ENCODE measurements at places on chromosomes 2 and 18. TPM values are rescaled to one million over a fixed set of nuclear protein-coding genes. Genes with fewer than 3 reads are reported as not detected.

The CETN1 gene
- not detected for total RNA-seq

The BOK gene
- total RNA-seq: not detected

- DNase-seq: no peak
- H3K36me3 ChIP-seq: no peaks in the 10 kb centered on the region
These were observed 901.9 kb upstream of the ZEB2 start for GRCh38 chr2:145421841-145422240.

DNA sequence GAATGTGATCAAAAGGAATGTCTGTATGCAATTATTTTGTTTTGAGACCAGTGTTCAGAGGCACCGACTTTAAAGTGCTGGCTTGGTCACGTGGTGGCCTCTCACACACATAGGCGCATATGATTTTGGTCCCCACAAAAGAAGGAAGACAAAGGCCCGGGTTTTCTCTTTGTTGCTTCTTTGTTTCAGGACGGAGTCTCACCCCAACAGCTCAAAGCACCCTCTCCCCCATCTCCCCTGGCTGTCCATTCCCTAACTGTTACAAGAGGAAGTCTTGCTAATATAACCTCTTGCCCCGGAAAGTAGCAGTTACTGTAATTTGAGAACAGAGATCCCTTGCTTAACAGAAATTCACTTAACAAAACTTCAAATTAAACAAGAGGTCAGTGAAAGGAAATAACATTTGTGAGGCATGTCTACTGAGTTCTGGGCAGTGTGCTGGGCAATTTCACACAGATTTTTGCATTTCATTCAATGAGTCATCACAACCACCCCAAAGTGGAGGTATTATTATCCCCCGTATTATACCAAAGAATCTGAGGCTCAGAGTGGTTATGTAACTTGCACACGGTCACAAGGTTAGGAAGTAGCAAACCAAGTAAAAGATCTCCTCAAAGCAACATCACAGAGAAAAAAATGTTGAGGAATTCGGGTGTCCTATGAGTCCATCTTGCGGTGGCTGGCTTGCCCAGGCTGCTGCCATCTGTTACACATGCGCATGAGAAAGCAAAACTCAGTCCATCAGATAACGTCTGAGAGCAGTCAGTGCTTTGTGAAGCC is 75.8 kb downstream of the SDC1 start:
- no peak for DNase-seq
- no peak overlapping the region for H3K4me3 ChIP-seq
- H3K27ac ChIP-seq: no peak overlapping the region

GRCh38 chr2:155633887-155634570 is 698.5 kb downstream of the NR4A2 start:
- DNase-seq: no peak
- no peaks in the 10 kb centered on the region for H3K36me3 ChIP-seq
- no peaks in the 10 kb centered on the region for H3K4me1 ChIP-seq
- H3K27ac ChIP-seq: no peak overlapping the region

DNA sequence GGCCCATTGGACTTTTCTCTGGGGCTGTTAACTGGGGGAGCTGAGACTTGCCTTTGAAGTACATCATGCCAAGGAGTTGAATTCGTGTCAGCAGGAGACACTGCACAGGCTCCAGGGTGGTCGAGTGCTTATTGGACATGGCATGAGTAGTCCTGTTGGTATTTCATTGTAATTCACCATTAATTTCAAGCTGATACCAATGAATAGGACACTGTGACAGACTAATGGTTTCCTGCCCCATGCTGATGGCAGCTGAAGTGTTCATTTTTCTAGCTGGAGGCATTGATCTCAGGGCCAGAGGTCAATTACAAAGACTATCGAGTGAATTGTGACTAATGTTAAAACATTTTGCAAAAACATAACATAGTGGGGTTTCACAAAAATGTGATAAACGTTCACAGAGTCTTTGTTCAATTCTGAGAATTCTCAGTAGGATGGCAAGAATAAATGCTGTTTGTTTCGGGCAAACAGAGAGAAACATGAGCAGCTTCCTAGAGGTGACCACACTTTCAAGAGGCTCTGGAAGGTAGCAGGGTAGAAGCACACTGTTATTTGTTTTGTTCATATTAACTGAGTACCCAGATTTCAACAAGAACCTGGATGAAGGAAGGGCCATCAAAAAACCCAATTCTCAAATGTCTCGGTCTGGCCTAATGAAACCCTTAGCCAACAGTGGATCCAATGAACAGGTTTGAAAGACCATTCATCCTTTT is 90.6 kb upstream of the ARL4C start:
- H3K4me1 ChIP-seq: no peaks in the 10 kb centered on the region
- peaks cover 4% of the 10 kb centered on the region for H3K27me3 ChIP-seq
- H3K4me3 ChIP-seq: no peak overlapping the region
- no peak for DNase-seq
- H3K27ac ChIP-seq: no peak overlapping the region

DNA sequence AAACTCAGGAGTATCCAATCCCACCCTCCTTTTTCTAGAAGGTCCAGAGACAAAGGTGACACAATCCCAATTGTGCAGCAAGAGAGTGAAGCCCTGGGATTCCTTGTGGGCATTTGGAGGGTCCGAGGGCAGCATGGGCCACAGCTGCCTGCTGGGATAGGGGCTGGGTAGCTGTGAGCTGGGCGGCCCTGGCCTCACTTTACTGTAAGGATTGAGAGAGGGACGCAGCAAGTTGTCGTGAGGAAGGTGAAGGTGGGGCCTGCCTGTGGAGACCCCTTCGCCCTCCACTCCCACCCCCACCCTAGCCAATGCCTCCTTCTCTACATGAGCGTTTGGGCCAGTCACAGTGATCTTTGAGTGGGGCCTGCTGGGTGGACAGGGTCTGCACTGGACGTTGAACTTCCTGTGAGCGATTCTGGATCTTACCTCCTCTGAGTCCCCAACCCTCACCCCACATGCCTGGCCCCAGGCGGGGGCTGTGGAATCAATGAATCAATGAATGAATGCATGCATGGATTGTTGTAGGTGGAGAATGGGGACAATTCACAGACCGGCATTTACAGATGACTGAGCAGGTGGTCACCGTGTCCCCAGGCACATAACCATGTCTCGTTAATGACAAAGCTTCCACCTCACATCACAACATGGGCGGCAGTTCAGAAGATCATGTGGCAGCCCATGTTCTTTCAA is 107.2 kb downstream of the INHBB start:
- no peaks in the 10 kb centered on the region for H3K36me3 ChIP-seq
- peaks cover 16% of the 10 kb centered on the region for H3K27me3 ChIP-seq
- H3K4me1 ChIP-seq: no peaks in the 10 kb centered on the region
- H3K4me3 ChIP-seq: no peak overlapping the region
- DNase-seq: no peak
- H3K27ac ChIP-seq: no peak overlapping the region

- peaks cover 2% of the 10 kb centered on the region for H3K27me3 ChIP-seq
- H3K4me1 ChIP-seq: no peaks in the 10 kb centered on the region
- H3K27ac ChIP-seq: no peak overlapping the region
- no peak overlapping the region for H3K4me3 ChIP-seq
These were observed 116.9 kb downstream of the AGAP1 start for GRCh38 chr2:235610696-235611257.

- DNase-seq: no peak
- H3K27ac ChIP-seq: no peak overlapping the region
- H3K36me3 ChIP-seq: no peaks in the 10 kb centered on the region
- H3K27me3 ChIP-seq: no peaks in the 10 kb centered on the region
These were observed 562.1 kb upstream of the KLHL29 start for GRCh38 chr2:22822835-22823234.
